Activated CD4-positive, alpha-beta T cell treated with anti-CD3 and anti-CD28 coated beads, Interleukin-2, amount 10 ng/mL, durations not matched to agents 24 days and 14 days (primary cell): ENCODE measurements at places on chromosomes 2 and 18. TPM values are rescaled to one million over a fixed set of nuclear protein-coding genes. Genes with fewer than 3 reads are reported as not detected.

The EFR3B gene
- total RNA-seq: 0.09 and 0.12 TPM in 2 replicates

The IL36G gene
- not detected in 2 replicates for total RNA-seq

The KIF1A gene
- 0.37 and 0.47 TPM in 2 replicates for total RNA-seq

The PSMA8 gene
- 0.80 and 0.93 TPM in 2 replicates for total RNA-seq

The INO80D gene
- 26.2 and 27.5 TPM in 2 replicates for total RNA-seq

The CAPN14 gene
- 0.07 and 0.12 TPM in 2 replicates for total RNA-seq

The PJVK gene
- total RNA-seq: 2.0 and 2.3 TPM in 2 replicates

The PROM2 gene
- 0.54 and 1.4 TPM in 2 replicates for total RNA-seq

The MAB21L4 gene
- not detected in 2 replicates for total RNA-seq

The EGR4 gene
- 1.2 and 1.5 TPM in 2 replicates for total RNA-seq

The SIX3 gene
- total RNA-seq: not detected in 2 replicates

The KCNS3 gene
- not detected in 2 replicates for total RNA-seq

The CTLA4 gene
- 104 TPM in 2 replicates for total RNA-seq

The PHLPP1 gene
- total RNA-seq: 12.3 and 14.3 TPM in 2 replicates

The MC5R gene
- not detected in 2 replicates for total RNA-seq

The WNT6 gene
- total RNA-seq: not detected in 2 replicates

The GALNT14 gene
- 0.31 and 0.33 TPM in 2 replicates for total RNA-seq

The DNAH6 gene
- total RNA-seq: 0.17 and 0.23 TPM in 2 replicates

The ANKRD62 gene
- not detected in 2 replicates for total RNA-seq

The INHBB gene
- total RNA-seq: not detected in 2 replicates

The PAIP2B gene
- total RNA-seq: 0.63 and 0.64 TPM in 2 replicates

The GULP1 gene
- total RNA-seq: not detected in 2 replicates

The FOXD4L1 gene
- total RNA-seq: 0.17 and 0.30 TPM in 2 replicates

The CPS1 gene
- total RNA-seq: 0.75 and 0.88 TPM in 2 replicates

The FEV gene
- not detected in 2 replicates for total RNA-seq

The AOX1 gene
- 0.26 TPM in 1 of 2 replicates, not detected in the other for total RNA-seq

The UNC50 gene
- total RNA-seq: 38.5 and 39.0 TPM in 2 replicates

The DSG1 gene
- total RNA-seq: not detected in 2 replicates

The IL36A gene
- total RNA-seq: 0.23 TPM in 1 of 2 replicates, not detected in the other

The DTYMK gene
- total RNA-seq: 110 and 111 TPM in 2 replicates

The GPR75 gene
- total RNA-seq: 2.5 and 3.1 TPM in 2 replicates

The SERPINB10 gene
- not detected in 2 replicates for total RNA-seq

The TEX44 gene
- total RNA-seq: not detected in 2 replicates

The CARF gene
- 3.9 and 4.3 TPM in 2 replicates for total RNA-seq

The IKZF2 gene
- total RNA-seq: 1.7 and 1.9 TPM in 2 replicates

The GALNT13 gene
- total RNA-seq: 0.19 TPM in 1 of 2 replicates, not detected in the other

The ALPG gene
- not detected in 2 replicates for total RNA-seq

The VIT gene
- not detected in 2 replicates for total RNA-seq

The LYPD6 gene
- not detected in 2 replicates for total RNA-seq

The EIF4E2 gene
- 89.9 and 93.2 TPM in 2 replicates for total RNA-seq

The GPC1 gene
- total RNA-seq: 5.9 and 6.6 TPM in 2 replicates

The TWSG1 gene
- total RNA-seq: 9.9 and 10.1 TPM in 2 replicates

The ALPP gene
- total RNA-seq: not detected in 2 replicates

The LYPD1 gene
- not detected in 2 replicates for total RNA-seq

The C2orf80 gene
- total RNA-seq: not detected in 2 replicates

The RBM44 gene
- 0.42 and 0.57 TPM in 2 replicates for total RNA-seq

The CGREF1 gene
- total RNA-seq: 14.4 and 15.1 TPM in 2 replicates

The ARHGAP25 gene
- total RNA-seq: 37.8 and 42.2 TPM in 2 replicates

The PPP4R3B gene
- 78.1 and 82.7 TPM in 2 replicates for total RNA-seq

The SOX11 gene
- not detected in 2 replicates for total RNA-seq

The SATB2 gene
- total RNA-seq: 0.07 TPM in 1 of 2 replicates, not detected in the other

The VWC2L gene
- total RNA-seq: not detected in 2 replicates

The TMEM37 gene
- total RNA-seq: not detected in 2 replicates

The SERPINB11 gene
- not detected in 2 replicates for total RNA-seq

The ANKRD30BL gene
- not detected in 2 replicates for total RNA-seq

The NR4A2 gene
- total RNA-seq: 13.2 and 14.1 TPM in 2 replicates

The IL36B gene
- total RNA-seq: not detected in 2 replicates

The TUBA4A gene
- 235 and 240 TPM in 2 replicates for total RNA-seq

The L3MBTL4 gene
- total RNA-seq: 0.26 and 0.28 TPM in 2 replicates

The ZNF385B gene
- total RNA-seq: not detected in 2 replicates
